ENCODE measurements at places on chromosomes 5 and 9. TPM values are rescaled to one million over a fixed set of nuclear protein-coding genes. Genes with fewer than 3 reads are reported as not detected.
A peak's percentile ranks its signal among the peaks of the same experiment; 100 is the strongest.

The GRXCR2 gene
- not detected for total RNA-seq

The ZFP2 gene
- total RNA-seq, result 1.2 TPM

The PTBP3 gene
- total RNA-seq, result 82.5 TPM

The GPBP1 gene
- 54.4 TPM for total RNA-seq

The STK10 gene
- total RNA-seq, result 34.9 TPM

The WNK2 gene
- 13.7 TPM for total RNA-seq

The ARHGEF39 gene
- 34.0 TPM for total RNA-seq

The TMEM167A gene
- total RNA-seq, result 117 TPM

The ATG12 gene
- total RNA-seq, result 52.0 TPM

The SPATA31A3 gene
- not detected for total RNA-seq

The IFNK gene
- not detected for total RNA-seq

The NME5 gene
- 1.7 TPM for total RNA-seq

The KCNV2 gene
- not detected for total RNA-seq

The CLPTM1L gene
- total RNA-seq, result 188 TPM

The CORO2A gene
- 2.0 TPM for total RNA-seq

The TAS2R1 gene
- not detected for total RNA-seq

The TAF11L5 gene
- not detected for total RNA-seq

The RALGPS1 gene
- total RNA-seq, result 7.2 TPM

The ARSI gene
- total RNA-seq, result 18.6 TPM

The TAF11L4 gene
- not detected for total RNA-seq

The DDX4 gene
- not detected for total RNA-seq

The PCDHA9 gene
- 0.21 TPM for total RNA-seq

DNA sequence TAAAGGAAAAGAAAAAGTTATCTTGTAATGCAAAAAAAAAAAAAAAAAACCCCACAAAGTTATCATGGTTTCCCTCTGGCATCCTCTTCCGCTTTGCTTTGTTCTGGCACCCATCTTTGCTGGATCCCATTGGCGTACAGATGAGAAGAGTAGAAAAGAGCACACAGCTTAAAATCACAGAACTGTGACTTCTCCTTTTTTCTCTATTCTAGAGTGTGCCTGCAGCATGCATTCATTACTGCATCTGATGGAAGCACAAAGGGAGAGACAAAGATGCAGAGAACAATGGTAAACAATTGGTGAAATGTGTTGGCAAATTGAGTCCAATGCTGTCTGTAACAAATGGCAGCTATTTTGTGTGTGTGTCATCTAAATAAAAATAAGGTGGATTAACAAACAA, 440.8 kb upstream of the PIK3R1 start:
- DNase-seq, result no peak

GRCh38 chr5:22780756-22781155, 72.4 kb downstream of the CDH12 start:
- no peak for DNase-seq

- DNase-seq, result no peak
Measured at GRCh38 chr9:98451576-98451975, 196.1 kb upstream of the TBC1D2 start.

GRCh38 chr9:748861-749497, 92.5 kb upstream of the DMRT1 start:
- DNase-seq, result no peak

DNA sequence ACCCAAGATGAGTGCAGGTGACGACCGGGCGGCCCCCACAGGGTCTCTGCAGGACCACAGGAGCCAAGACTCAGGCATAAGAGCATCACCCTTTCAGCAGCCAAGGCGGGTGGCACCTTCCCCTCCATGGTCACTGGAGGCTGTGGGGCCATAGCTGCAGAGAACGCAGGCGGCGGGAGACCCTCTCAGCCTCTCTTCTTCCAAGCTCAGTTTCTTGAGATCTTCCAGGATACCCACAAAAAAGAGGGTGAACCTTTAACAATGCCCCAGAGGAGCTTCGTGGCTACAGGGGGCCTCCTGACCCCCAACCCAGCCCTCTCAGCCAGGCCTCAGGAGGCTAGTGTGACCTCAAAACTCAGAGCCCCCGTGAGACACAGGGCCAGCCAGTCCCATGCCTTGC, 5.8 kb upstream of the TBC1D9B start:
- no peak for DNase-seq

GRCh38 chr5:153964880-153965645, 73.6 kb downstream of the FAM114A2 start:
- DNase-seq, result peak; percentile 45

- DNase-seq, result peak; percentile 28
Measured at GRCh38 chr5:127313847-127314473, 23.4 kb downstream of the MEGF10 start.

DNA sequence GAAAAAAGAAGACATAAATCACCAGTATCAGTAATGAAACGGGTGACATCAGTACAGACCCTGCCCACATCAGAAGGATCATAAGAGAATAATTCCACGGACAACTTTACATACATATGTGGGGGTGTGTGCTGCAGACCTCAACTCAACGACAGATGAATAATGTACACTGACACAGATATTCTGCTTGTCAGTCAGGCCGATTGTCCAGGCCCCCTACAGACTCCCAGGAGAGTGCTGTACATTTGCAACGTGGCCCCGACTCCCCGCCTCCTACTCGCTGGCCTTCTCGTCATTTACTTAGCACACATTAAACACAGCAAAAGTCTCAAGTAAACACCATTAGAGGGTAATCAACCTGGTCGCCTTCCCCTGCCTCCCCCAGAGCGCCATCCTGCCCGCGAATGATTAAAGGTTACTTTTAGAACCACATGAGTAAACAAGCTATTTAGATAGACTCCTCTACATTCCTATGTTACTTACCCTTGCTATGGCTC, 3.5 kb upstream of the TMED9 start:
- no peak for DNase-seq

DNA sequence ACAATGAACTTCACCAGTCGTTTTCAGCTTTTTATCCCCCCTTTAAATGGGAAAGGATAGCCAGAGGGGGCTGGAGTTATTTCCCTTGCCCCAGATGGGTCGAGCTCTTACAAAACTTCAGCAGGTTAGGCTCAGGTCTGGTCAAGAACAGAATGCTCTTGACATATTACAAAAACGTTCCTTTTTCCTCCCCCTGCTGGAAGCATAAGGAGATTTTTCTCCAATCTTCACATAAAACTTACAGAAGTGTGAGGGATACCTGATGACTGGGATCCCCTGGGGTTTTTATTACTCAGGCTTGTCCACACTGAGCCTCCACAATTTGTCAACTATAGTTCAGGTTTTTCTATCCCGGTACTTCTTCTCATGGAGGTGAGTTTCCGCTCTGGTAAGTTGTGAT, 60.8 kb downstream of the CSF2 start:
- DNase-seq, result no peak

GRCh38 chr9:85004818-85005413, 335.4 kb downstream of the NTRK2 start:
- DNase-seq, result no peak

DNA sequence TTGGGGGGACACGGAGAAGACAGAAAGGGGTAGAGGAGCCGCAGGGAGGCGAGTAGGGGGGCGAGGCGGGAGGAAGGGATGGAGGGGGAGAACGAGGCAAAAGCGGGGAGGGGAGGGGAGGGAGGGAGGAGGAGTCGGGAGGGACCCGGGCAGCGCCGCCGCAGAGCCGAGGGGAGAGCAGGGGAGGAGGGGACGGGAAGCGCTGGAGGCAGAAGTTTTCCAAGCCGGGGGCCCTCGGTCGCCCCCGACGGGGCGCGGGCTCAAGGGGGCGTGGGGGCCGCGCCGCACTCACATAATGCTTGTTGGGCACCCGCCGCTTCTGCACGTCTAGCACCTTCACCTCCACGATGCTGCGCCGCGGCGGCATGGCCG, 353 bp downstream of the SH3PXD2B start:
- DNase-seq, result no peak

DNA sequence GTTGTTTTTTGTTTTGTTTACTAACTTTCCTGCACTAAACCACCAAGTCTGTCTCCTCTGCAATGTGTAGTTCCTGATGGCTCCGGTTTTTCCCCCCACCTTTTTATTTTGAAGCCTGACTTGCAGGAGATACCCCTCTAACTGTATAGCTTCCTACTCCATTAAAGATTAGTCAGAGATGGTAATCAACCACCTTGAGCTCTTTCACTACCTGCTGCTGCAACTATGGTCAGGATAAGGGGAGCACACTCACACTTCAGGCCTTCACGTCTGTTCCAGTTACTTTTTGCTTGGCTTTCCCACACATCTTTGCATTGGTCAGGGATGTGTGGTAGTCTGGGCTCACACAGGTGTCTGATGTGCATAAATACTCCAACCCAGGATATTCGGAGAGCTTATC, 63.4 kb downstream of the NR6A1 start:
- DNase-seq, result no peak

GRCh38 chr5:97531549-97531948, 348.5 kb upstream of the RIOK2 start:
- DNase-seq, result no peak

DNA sequence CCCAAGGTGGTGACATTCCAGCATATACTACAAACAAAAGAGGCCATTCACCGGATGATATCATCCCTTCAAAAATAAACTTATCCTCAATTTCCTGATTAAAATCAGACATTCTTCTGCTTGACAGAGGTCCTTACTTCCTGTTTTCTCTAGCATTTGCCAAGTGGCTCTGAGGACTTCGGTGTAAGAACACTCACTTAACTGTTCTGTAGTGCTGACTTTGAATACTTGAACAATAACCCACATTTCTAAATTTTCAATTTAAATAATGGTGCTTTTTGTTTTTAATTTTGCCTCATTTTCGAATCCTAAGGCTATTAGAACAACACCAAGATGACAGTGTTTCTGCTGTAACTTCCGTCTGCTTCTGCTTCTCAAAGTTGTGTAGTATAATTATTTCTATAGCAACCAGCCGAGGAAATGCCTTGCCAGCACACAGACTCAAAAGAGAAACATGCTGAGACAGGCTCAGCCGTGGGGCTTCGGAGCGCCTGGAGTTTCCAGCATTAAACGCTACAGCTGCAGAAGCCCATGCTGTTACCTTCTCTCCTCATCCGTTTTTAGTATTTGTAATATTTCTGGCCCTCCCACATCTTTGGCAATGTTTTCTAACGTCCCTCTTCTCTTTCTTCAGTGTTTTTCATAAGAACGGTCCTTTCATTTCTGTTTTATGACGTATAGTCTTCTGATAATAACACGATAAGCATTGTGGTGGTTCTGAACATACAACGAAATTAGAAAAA, 19.5 kb upstream of the ANXA1 start:
- no peak for DNase-seq

- no peak for DNase-seq
Measured at GRCh38 chr5:78806544-78806943, 158.0 kb upstream of the LHFPL2 start.

- DNase-seq, result no peak
Measured at GRCh38 chr9:18608371-18608770, 134.4 kb downstream of the ADAMTSL1 start.

- no peak for DNase-seq
Measured at GRCh38 chr9:126906091-126906490, 8.5 kb upstream of the RALGPS1 start.

- peak; percentile 2 for DNase-seq
Measured at GRCh38 chr5:137825165-137825564, 42.5 kb upstream of the MYOT start.

DNA sequence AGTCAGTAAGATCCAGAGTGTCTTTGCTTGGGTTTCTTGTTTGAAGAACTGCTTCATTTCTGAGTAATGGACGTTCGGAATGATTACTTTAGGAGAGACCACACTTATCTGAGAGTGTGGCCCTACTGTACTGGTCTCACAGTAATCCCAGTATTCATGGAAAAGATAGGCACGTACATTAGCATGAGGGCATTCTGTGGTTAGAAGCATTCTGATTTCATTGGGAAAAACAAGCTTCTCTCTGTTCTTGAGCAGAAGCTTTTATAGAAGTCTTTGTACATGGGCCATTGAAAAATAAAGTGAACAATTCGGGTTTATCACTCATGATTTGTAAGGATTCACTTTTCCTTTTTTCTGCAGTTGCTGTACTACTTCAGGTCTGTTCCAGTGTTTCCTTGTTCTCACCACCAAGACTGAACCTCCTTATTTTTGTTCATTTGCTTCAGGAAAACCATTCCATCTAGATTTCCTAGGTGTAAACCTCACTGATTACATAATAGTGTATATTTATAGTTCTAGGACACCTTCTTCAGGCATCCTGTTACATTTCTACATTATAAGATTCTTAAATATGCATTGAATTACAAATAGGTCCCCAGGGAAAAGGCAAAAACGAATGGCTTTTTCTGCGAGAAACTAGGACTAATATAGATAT, 10.1 kb downstream of the TGFBR1 start:
- DNase-seq, result no peak

GRCh38 chr9:137506274-137506673, 43.9 kb downstream of the PNPLA7 start:
- no peak for DNase-seq

GRCh38 chr5:9015260-9015936, 530.5 kb downstream of the SEMA5A start:
- no peak for DNase-seq

GRCh38 chr9:8412327-8412726, 612.7 kb upstream of the DMAC1 start:
- no peak for DNase-seq

- no peak for DNase-seq
Measured at GRCh38 chr5:148938522-148938882, 112.1 kb downstream of the ADRB2 start.

Measured in Panc1 (cell line).